ENCODE measurements at places on chromosomes 6 and 20.

DNA sequence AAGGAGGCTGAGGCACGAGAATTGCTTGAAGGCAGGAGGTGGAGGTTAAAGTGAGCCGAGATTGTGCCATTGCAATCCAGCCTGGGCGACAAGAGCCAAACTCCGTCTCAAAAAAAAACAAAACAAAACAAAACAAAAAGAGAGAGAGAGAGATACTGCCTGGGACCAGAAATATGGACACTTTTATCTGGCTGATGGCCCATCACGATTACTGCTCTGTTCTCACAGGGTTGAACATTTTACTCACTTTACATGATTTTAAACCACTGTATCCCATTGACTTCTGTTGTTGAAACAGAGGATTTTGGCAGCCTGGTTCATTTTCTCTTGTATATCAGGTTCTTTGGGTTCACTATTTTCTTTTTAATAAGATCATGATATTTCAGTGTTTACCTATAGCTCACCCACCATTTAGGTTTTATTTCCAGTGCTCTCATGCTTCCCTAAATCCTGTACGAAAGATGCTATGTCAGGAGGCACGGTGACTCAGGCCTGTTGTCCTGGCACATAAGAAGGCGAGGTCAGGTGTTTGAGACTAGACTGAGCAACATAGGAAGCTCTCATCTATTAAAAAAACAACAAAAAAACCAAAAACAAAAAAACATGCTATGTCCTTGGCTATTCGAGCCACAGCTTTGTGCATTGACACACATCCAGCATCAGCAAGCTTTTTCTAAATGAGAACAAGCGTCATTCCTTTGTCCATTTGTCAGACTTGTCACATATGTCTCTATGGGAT, 34.5 kb upstream of the RREB1 start:
- DNase-seq, result no peak

GRCh38 chr6:160742090-160742489, 40.0 kb downstream of the PLG start:
- DNase-seq, result no peak

- no peak for DNase-seq
Measured at GRCh38 chr6:163432300-163432699, 17.8 kb downstream of the QKI start.

DNA sequence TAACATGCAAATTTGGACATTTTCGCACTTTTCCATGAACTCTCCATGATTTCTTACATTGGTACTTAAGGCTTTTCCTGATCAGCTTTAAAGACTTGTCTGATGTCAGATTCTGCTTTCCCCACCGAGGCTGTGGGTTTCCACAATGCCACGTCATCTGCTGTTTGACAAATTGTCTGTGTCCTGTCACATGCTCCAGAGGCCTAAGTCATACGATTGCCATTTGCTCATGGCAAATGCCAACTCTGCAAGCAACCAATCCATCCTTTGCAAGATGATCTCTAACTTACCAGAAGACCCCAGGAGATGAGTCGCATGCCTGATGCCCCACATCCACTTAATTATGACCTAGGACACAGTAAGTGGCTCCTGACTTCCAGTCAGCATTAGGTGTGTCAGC, 556.5 kb downstream of the BMP2 start:
- no peak for DNase-seq

DNA sequence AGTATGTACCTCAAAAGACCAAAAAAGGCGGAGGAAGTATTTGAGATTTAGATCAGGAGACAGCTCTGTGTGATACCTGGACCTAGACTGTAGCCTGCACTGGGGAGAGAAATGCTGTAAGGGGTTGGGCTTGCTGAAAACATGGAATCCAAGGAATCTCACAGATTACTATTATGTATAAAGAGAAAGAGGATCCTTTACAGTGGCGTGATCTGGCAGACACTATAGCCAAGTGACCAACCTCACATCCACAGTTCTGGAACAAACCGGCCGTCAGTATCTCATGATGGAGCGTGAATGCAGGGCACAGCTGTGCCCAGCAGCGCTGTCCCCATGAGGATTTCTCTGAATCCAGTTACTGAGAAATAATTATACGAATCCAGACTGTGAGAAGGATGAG, 12.3 kb downstream of the DDX27 start:
- DNase-seq, result no peak

GRCh38 chr6:80454197-80454596, 347.7 kb downstream of the BCKDHB start:
- DNase-seq, result no peak

GRCh38 chr6:12327391-12327790, 37.2 kb downstream of the EDN1 start:
- no peak for DNase-seq

DNA sequence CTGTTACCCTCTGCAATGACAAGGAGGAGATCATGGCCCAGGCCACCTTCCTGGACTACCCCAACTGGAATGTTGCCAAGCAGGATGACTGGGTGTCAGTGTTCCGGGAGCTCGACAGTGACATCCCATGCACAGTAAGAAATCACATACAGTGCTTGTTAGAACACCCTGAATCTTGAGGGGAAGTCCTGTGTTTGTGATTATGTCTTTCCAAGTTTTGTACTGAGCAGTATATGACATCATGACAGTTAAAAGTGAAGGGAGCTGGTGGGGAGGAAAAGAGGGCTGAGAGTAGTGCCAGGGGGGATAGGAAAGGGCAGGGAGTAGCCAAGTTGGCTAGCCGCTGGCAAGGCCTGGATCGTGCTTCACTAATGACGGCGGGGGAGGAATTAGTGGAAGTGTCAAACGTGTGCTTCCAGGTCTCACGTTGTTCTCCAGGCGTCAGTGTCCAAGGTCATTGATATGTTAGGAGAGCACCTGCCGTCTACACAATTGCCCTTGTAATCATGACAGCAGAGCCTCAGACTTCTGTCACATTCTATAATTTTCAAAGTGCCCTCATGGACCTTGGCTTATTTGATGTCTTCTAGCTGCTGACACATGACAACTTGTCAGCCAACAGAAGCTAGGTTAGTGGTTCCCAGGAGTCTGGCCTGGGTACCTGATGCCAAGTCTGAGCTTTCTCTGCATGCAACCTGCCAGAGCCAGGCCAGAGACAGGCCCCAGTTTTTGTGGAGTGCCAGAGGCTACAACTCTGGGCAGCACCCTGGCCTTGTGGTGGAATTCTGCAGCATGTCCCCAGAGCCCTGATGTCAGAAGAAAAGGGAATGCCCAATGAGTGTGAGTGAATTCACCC, 18.8 kb downstream of the CFAP61 start:
- no peak for DNase-seq

- no peak for DNase-seq
Measured at GRCh38 chr6:85997206-85997605, 354.5 kb upstream of the SYNCRIP start.

DNA sequence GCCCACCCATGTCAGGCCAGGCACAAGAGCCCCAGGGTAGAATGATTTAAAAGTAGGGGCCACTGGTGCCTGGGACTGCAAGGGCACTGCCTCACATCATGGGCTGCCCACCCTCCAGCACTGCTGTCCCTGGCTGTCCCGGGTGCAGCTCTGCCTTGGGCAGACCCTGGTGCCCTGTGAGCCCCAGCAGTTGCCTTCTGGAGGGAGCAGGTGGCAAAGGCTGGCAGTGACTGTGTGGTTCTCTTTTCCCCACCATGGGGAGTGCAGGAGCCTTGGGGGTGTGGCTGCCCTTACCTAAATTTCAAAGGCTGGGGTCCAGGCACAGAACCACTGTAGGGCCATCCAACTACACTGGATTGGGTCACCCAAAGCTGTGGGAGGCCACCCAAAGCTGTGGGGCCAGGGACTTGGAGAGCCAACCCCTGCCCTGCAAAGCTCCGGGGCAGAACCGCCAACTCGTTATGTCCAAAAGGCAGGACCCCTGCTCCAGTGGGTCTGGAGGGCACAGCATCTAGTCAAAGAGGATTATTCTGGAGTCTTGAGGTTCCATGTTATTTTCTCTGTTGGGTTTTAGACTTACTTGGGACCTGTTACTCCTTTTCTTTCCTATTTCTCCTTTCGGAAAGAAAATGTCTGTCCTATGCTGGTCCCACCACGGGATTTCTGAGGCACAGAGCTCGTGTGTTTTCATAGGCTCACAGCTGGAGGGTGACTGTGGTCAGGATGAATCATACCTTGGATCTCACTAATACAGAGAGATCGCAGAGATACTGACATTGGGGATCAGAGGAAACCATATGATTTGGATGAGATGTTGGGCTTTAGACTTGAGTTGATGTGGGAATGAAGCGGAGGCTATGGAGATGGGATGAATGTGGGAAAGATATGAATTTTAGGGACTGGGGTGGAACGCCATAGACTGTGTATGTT, 65.3 kb downstream of the RAMACL start:
- DNase-seq, result no peak

GRCh38 chr6:142927904-142928303, 17.1 kb downstream of the HIVEP2 start:
- DNase-seq, result no peak

DNA sequence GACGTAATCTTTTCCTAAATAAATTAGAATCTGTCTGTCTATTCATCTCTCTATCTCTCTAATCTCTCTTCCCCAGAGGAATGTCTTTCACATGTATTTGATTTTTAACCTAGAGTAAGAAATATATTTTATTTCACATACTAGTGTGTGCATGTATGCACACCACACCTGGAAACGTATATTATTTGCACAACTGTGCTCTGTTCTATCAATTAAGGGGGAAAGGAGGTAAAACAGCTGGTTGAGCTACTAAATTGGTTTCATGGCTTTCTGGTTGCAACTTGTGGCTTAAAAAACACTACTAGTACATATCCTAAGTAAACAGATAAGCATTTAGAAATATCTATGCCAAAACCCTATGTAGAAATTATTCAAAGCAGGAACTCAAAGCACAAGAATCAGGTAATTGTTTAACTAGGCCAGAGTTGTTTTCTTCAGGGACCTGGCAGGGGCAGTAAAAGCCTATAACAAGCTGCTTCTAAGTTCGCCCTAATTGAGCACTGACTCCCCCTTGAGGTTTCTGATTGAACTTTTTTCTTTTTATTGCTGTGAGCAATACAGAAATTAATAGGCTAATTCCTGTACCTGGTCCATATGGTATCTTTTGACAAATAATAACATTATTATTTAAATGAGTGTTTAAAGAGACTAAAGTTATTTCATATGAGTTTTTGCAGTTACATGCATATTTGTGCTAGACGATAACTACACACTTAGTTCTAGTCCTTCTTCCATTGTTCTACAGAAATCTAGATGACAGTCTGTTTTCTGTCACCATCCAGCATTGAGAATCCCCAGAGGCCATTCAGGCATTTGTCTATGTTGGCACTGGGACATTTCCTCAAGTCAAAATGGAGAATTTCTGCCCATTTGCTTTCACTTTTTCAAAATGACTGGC, 88.6 kb downstream of the MCHR2 start:
- DNase-seq, result no peak

Measured in SIG-M5 (cell line).